ENCODE measurements at places on chromosomes 3 and 15.

DNA sequence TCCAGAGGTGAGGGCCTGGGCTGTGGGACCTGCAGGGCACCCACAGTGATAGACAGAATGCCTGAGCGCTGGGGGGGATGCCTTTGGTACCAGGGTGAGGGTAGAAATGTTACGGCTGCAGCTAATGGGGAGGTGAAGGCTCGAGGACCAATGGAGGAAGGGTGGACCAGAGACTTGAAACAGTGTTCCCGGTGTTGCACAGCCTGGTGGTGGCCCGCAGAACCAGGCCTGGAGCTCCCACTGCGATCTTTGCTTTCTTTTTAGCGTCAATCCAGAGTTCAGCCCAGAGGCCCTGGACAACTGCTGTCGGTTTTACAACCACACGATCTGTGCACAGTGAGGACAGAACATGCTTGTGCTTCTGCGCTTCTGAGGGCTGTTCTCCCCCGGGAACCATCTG is 36.8 kb upstream of the PDE8A start:
- no peak for DNase-seq

- DNase-seq, result no peak
These were observed 351.2 kb upstream of the SGO1 start for GRCh38 chr3:20537234-20537633.

DNA sequence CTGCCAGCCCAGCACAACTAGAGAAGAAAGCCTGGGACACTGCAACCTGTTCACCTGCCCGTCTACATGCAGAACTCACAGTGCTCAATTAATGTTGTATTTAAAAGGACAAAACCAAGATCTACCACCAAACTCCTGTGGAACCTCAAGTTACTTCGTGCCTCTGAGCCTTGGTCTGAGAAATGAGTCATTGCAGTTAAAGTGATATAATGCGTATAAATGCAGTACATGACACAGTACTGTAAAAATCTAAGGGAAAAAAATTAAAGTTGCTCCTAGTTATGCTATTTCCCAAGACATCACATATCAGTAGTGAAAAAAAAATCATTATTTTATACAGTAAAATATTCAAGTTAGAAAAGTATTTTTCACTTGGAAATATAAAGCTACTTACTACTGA is 138.9 kb downstream of the ZIC4 start:
- no peak for DNase-seq

- DNase-seq, result no peak
These were observed 172.5 kb downstream of the POTEB3 start for GRCh38 chr15:21267671-21268395.

- no peak for DNase-seq
These were observed 23.1 kb downstream of the PLXNB1 start for GRCh38 chr3:48406443-48407431.

GRCh38 chr3:55904716-55905115 is 417.6 kb upstream of the WNT5A start:
- no peak for DNase-seq

DNA sequence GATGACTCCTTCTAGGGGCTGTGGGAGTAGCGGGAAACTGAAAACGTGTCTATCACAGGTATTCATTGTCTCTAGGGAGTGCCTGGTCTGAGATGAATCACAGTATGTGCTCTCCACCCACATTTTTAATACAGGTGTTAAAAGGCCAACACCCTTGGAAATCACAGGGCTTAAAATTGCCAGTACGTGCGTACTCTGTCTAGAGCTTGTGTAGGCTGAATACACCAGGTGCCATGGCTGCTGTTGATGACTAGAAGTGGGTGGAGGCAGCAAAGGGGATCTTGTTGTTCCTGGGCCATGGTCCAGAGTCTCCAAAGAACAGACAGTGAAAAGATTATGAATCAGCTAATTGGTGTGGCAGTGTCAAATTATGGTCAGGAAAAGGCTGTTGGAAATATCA is 35.1 kb upstream of the P3H2 start:
- no peak for DNase-seq

DNA sequence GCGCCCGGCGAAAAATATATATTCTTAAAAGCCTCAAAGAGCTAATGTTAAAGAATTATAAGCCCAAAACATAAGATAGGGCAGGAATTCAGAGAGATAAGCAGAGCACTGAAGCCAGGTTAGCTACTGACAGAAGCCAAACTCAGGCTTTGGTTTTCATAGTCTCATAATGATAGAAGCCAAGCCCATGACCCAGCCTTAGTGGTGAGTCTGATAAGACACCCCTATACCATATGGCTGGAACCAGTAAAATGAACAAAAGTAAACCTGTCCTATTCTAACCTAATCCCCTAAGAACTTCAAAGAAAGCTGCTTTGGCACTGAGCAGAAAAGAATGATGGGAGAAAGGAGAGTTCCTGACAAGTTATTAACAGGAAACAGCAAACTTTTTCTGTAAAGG is 25.9 kb downstream of the MYO9A start:
- DNase-seq, result no peak

DNA sequence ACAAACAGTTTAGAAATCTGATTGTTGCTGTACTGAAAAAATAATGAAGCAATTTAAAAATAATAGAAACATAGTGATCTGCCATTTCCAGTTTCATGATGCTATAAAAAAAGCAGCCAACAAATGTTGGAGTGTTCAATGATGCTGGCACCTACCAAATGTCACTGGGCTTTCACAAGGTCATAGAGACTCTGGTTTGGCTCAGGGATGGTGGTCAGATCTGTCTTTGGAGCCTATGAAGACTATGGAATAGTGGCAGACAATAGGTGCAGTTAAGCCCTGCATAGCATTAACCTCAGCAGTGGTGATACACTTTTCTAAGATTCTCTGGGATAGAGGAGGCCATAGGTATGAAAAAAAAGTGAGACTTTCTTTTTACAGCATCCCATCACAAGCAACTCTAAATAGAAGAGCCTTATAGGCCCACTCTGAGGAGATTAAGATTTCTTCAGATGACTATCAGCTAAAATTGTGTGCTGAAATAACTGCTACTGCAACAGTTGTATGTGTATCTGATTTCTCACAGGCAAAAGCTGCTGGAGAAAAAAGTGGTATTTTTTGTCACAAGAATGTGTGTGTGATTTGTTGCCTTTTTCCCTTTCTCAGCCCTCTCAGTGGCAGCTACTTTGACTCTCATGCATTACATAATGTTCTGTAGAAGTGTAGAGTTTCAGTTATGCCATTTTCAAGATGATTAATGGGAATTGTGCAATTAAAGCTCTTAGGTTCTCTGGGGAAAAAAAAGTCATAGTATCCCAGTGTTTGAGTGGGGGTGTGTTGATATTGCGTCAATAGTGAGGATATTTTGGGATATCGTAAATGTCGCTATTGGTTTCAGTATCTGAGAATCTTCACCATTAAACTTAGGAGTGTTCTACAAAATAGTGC is 137.4 kb downstream of the MBNL1 start:
- DNase-seq, result no peak

GRCh38 chr15:60720493-60721256 is 241.7 kb upstream of the ICE2 start:
- no peak for DNase-seq

DNA sequence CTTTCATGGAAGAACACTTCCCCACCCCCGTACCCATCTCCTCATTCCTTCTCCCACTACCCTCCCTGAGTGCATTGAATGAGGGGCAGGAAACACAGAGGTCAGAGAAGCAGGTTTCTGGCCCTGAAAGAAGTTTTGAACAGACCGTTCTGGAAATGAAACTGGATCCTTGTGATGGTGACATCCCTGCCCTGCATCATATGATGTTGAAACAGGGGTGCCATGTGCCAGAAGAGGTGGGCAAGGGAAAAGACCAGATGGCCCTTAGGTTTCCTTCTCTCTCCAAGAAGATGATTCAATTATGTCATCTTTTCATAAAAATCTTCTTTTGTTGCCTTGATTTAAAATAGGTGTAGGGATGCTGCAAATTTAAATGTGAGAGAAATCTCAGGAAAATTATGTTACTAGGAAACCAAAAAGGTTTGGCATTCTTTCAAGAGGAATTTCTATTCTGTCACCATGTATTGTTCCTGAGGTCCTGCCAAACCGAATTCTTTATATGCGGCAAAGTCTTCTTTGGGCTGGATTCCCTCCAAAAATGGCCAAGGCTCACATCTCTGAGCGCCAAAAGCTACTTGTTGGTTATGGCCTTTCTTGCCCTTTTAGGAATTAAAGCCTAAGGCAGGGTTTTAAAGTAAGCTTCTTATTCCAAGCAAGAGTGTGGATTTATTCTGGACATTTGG is 19.9 kb upstream of the TNFAIP8L3 start:
- peak; percentile 3 for DNase-seq

DNA sequence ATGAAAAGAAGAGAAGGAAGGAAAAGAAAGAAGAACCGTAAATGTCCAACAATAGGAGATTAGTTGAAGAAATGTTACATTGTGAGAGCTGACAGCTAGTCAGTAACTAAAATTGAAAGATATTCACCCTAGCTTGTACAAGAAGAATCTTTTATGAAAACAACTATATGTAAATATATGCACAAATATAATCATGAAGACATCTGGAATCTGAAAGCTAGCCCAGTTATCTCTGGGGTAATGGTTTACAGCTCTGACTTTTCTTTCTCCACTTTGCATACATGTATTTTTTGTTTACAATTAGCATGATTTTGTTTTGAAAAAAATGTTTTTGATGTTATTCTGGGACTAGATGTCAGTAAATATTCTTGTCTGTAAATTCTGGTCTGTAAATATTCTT is 37.1 kb upstream of the ADAMTSL3 start:
- no peak for DNase-seq

- peak; percentile 84 for DNase-seq
These were observed 3.4 kb upstream of the CTNNB1 start for GRCh38 chr3:41195946-41196345.

GRCh38 chr3:117748131-117748530 is 1038.6 kb downstream of the TUSC7 start:
- no peak for DNase-seq

GRCh38 chr3:37283011-37283410 is 108.6 kb upstream of the LRRFIP2 start:
- DNase-seq, result no peak

DNA sequence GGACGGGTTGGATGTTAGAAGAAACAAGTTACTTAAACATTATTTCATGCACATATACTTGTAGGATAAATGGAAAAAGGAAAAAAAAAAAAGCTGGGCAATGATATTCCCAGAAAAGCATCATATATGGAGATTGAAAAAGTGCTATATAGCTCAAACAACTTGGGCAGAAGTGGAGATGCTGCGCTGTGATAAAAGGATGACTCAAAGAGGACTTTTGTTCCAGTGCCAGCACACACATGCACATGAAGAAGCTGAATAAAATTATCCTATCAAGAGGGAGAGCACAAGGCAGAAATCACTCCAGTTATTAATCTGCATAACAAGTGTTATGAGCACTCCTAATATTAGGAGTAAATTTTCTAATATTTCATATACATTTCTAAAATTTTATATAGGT is 30.9 kb downstream of the FRMD4B start:
- no peak for DNase-seq

- peak; percentile 94 for DNase-seq
These were observed 37.8 kb downstream of the LSM3 start for GRCh38 chr3:14216257-14217048.

GRCh38 chr3:11276901-11277300 is 4.7 kb downstream of the ATG7 start:
- no peak for DNase-seq

- DNase-seq, result no peak
These were observed 17.7 kb downstream of the GOLGA8S start for GRCh38 chr15:23372284-23372683.

GRCh38 chr3:20194793-20195460 is 8.9 kb upstream of the SGO1 start:
- no peak for DNase-seq

GRCh38 chr3:160739079-160739478 is 17.0 kb upstream of the PPM1L start:
- no peak for DNase-seq

DNA sequence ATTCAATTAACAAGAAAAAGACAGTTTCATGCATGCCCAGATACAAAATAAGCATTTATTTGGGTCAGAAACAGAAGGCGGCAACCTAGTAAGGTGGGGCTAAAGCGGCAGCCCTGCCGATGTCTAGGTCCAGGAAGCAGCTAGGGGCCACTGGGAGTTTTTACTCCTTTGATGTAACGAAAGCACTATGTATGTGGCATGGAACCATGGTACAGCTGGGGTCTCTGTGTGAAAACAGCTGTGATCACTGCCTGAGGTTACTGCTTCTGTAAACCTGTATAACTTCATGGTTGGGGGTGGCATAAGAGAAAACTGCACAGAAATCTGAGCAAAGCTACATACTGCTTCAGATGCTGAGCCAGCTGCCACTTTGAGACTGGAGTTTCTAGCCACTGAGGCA is 119.5 kb downstream of the ZNF280D start:
- DNase-seq, result peak; percentile 11

GRCh38 chr15:23763021-23763420 is 75.9 kb upstream of the NDN start:
- peak; percentile 86 for DNase-seq

DNA sequence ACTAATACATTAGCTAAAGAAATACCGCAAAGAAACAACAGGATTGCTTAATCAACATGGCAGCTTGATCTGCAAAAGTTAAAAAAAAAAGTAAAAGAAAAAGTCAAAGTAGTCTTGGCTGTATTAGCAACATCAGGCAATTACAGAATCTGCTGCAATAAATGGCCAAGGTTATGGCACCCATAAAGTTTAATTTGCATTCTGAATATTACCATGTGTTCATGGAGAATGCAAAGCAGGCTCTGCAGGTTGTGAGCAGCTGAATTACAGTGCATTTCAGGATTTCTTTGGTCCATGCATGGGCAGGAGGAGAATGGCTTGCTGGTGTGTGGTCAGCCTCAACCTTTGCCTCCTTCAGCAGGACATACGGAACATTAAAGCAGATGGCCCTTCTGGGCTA is 199.1 kb upstream of the AZI2 start:
- DNase-seq, result no peak
